ENCODE measurements at places on chromosomes 6 and 20. TPM values are rescaled to one million over a fixed set of nuclear protein-coding genes. Genes with fewer than 3 reads are reported as not detected.
A peak's percentile ranks its signal among the peaks of the same experiment; 100 is the strongest.

ARFGEF3 gene
- total RNA-seq, result 0.05 TPM

SLC17A3 gene
- 0.62 TPM for total RNA-seq

GRCh38 chr20:22797103-22797502, 212.7 kb upstream of the FOXA2 start:
- H3K4me3 ChIP-seq, result no peak overlapping the region
- no peaks in the 10 kb centered on the region for H3K27me3 ChIP-seq
- H3K4me1 ChIP-seq, result no peaks in the 10 kb centered on the region
- H3K27ac ChIP-seq, result no peak overlapping the region

GRCh38 chr20:62617711-62618483, 24.4 kb upstream of the SLCO4A1 start:
- H3K27me3 ChIP-seq, result peaks cover 10% of the 10 kb centered on the region
- H3K36me3 ChIP-seq, result no peaks in the 10 kb centered on the region
- peak overlapping the region; percentile 95 for H3K27ac ChIP-seq

DNA sequence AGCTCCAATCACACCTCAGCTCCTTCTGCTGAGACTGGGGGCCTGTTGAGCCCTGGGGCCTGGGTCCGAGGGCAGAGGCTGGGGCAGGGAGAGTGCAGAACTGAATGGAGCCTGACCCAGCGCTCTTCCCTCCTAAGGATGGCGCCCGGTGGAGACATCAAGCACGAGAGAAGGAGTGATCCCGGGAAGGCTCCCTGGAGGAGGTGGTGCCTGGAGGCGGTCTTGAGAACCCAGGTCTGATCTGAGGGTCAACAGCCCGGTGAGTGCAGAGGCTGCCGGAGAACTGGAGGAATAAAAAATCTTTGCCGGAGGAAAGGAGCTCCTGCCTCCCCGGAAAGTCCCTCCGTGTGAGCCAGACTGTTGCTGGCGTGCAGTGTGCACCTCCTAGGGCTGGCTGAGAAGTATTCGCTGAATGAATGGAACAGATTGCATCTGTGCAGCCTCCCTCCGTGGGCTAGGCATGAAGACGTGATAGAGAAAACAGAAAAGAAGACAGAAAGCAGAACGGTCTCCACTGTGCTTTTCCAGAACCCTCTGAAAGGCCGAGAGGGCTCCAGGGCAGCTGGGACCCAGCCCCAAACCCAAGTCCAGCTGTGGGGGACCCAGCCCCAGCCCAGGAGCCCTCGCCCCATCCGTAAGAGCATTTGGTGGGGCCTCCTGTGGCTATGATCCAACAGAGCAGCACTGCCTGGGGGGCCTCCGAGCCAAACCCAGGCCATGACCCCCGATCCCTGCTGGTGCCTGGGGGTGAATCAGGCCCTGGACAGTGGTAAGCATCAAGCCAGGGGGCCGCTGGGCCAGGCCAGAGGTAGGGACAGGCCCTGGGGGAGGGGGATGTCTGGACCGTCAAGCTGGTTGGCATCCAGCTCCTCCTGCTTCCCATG, 6.9 kb upstream of the HRH3 start:
- no peaks in the 10 kb centered on the region for H3K36me3 ChIP-seq
- peaks cover 3% of the 10 kb centered on the region for H3K27me3 ChIP-seq
- no peak overlapping the region for H3K4me3 ChIP-seq
- no peak for DNase-seq
- no peak overlapping the region for H3K27ac ChIP-seq
- H3K4me1 ChIP-seq, result no peaks in the 10 kb centered on the region

DNA sequence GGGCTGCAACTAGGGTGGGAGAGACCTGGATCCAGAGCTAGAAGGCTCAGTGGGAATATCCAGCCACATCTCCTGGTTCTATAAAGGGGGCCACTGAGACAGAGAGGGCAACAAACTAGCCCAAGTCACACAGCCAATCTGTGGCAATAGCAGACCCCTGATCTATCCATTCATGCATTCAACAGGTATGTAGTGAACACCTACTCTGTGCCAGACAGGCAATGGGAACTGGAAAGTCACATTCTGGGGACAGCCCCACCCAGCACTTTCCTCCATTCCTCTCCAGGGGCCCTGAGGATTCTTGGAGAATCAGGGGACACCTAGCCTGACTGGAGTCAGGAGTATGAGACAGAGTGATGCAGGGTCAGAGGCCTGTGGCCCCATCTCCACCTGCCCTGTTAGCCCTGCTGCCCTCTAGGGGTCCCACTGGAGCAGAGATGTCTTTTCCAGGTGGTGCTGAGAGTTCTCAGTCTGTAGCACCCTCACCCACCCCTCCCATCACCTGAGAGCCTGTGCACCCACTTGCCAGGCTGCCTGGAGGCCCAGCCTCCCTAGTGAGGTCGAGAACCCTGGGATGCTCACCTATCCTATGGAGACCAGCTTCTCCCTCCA, 13.6 kb downstream of the BPIFA2 start:
- no peak for DNase-seq
- H3K36me3 ChIP-seq, result no peaks in the 10 kb centered on the region
- H3K4me1 ChIP-seq, result no peaks in the 10 kb centered on the region
- H3K4me3 ChIP-seq, result no peak overlapping the region
- no peaks in the 10 kb centered on the region for H3K27me3 ChIP-seq
- no peak overlapping the region for H3K27ac ChIP-seq

GRCh38 chr6:157811137-157811475, 11.9 kb upstream of the SNX9 start:
- peaks cover 27% of the 10 kb centered on the region for H3K4me1 ChIP-seq
- H3K27me3 ChIP-seq, result peaks cover 35% of the 10 kb centered on the region
- no peak overlapping the region for H3K27ac ChIP-seq
- no peak overlapping the region for H3K4me3 ChIP-seq
- no peak for DNase-seq
- H3K36me3 ChIP-seq, result no peaks in the 10 kb centered on the region

- H3K36me3 ChIP-seq, result no peaks in the 10 kb centered on the region
- no peak overlapping the region for H3K27ac ChIP-seq
- no peak overlapping the region for H3K4me3 ChIP-seq
- DNase-seq, result no peak
These were observed 139.8 kb downstream of the ANKRD60 start for GRCh38 chr20:58088625-58089024.

DNA sequence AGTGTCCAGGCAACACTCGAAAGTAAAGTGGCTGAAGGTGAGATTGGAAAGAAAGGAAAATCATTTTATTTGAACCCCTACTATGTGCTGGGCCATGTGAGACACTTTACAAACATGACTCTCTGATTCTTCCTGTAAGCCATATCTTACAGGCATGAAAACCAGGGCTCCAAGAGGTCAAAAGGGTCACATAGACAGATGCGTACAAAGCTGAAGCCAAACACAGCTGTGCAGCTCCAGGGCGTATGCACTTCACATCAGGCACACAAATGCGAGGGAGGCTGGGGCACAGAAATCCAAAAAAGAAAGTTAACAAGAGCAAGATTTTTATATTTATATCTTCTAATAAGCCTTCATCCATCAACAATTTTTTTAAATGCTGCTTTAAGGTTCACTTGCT, 176.5 kb downstream of the PHACTR1 start:
- no peaks in the 10 kb centered on the region for H3K4me1 ChIP-seq
- no peaks in the 10 kb centered on the region for H3K36me3 ChIP-seq
- H3K27me3 ChIP-seq, result peaks cover 8% of the 10 kb centered on the region
- H3K27ac ChIP-seq, result no peak overlapping the region

DNA sequence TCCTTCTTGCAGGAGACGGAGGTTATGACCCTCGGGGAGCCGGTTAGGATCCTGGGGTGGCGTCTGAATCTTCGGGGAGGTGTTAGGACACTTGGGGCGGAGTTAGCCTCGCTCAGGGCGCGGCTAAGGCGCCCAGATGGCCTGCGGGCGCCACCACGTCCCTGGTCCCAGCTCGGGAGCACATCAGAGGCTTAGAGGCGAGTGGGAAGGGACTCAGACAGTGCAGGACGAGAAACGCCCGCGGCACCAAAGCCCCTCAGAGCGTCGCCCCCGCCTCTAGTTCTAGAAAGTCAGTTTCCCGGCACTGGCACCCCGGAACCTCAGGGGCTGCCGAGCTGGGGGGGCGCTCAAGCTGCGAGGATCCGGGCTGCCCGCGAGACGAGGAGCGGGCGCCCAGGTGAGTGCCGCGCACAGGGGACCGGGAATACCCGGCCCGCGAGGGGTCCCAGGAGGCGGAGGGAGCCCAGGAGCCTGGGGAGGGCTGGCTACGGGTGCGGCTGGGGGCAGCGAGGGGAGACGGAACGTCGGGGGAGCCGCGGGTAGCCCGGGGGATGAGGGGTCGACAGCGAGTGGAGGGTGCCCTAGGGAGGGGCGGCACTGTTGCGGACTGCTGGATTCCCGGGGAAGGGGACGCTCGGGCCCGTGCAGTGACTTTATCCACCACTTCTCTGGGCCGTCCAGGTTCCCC, at the start of gene HCK:
Gene HCK, plus strand, starts transcription at position 153 of the 688 bp plus-strand sequence.
- H3K27me3 ChIP-seq, result peaks cover 61% of the 10 kb centered on the region
- H3K36me3 ChIP-seq, result no peaks in the 10 kb centered on the region
- no peak for DNase-seq
- H3K4me3 ChIP-seq, result peak within 1 kb of the TSS; percentile 12
- peaks cover 19% of the 10 kb centered on the region for H3K4me1 ChIP-seq
